Stimulated activated CD8-positive, alpha-beta memory T cell treated with anti-CD3 and anti-CD28 coated beads, Interleukin-12 subunit alpha, Interleukin-12 subunit beta, amount 100 ng/mL, for 4 hours (primary cell): ENCODE measurements at places on chromosomes 2 and 18.

DNA sequence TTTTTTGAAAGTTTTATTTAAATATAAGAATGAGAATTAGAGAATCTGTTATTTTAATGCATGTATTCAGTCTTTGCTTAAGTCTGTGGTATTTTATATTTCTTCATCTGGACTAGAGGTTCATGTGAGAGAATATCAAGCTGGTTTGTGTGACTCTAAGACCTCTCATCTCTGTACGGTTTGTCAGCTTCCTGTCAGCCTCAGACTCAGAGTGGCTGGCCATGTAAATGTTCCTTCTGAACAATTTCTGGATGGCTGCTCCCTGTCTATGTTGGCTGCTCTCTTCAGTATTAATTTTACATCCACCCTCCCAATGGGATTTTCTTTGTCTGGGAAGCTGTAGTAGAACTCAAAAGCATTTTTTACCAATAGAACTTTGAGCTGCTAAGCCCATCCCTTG, 225.3 kb upstream of the THUMPD2 start:
- no peak for DNase-seq

DNA sequence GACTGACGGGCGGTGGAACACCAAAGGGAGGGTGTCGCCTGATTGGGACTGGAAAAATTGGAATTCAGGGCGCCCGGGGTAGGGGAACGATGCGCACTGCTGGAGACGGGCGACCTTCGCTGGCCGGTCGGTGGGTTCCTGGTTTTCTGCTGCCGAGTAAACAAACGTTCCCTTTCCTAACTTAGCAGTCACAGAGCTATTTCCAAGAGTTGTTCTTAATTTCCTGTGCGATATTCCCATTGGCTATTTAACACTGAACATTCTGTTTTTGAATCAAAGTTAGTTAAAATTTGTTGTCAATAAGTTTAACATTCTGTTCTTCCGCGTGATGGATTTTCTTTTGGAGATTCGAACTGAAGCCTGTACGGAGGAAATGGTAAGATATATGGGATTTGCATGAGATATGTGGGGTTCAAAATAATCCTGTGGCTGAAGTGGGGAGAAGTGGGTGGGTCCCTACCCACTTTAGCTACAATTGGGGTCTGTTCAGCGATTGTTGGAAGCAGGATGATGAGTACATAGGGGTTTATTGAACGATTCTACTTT, 862 bp downstream of the C18orf54 start:
- no peak for DNase-seq

DNA sequence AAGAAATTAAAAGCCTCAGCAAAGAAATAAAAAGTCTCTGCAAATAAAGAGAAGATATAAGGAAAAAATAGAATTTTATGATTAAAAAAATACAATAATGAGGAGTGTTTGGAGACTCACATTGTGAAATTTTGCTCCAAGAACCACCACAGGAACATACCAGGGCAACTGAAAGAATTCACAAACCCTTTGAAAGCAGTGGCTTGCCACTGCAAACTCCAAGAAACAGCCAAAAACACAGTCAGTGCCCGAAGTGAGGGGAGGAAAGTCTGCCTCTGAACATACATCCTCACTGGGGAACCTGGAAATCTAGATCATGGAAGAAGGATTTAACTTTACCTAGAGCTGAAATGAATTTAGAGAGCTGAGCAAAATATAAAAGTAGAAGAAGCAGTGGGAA, 33.1 kb downstream of the EVA1A start:
- no peak for DNase-seq

GRCh38 chr2:11417946-11418585, 47.9 kb downstream of the E2F6 start:
- no peak for DNase-seq

GRCh38 chr2:9712263-9712662, 81.5 kb upstream of the YWHAQ start:
- no peak for DNase-seq

DNA sequence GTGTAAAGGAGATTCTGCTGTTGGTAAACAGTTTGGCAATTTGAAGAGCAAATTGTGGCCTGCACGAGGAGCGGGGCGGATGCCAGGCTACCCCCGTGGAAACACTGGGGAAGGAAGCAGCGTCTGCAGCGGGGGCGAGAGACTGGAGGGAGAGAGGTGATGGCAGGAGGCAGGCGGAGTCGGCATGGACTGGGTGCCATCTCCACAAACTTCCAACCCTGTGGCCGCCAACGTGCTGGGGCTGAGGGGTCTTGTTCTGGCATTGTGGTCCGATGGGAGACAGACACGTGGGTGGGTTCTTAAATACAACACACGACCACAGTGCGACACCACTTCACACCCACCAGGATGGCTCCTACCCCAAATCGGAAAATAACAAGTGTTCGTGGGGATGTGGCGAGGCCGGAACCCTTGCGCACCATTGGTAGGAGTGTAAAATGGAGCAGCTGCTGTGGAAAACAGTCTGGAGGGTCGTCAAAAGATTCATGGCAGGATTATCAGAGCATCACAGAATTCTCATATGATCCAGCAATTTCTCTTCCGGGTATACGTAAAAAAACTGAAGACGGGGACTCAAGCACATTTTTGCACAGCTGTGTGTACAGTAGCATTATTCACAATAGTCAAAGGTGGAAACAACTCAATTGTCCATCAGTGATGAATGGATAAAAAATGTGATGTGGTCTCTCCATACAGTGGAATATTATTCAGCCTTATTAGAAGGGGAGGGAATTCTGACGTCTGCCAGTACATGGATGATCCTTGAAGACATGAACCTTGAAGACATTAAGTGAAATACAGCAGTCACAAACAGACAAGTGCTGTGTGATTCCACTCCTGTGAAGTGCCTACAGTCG, 82.4 kb upstream of the HPCAL1 start:
- no peak for DNase-seq

GRCh38 chr2:73856214-73856613, 27.5 kb downstream of the STAMBP start:
- no peak for DNase-seq

DNA sequence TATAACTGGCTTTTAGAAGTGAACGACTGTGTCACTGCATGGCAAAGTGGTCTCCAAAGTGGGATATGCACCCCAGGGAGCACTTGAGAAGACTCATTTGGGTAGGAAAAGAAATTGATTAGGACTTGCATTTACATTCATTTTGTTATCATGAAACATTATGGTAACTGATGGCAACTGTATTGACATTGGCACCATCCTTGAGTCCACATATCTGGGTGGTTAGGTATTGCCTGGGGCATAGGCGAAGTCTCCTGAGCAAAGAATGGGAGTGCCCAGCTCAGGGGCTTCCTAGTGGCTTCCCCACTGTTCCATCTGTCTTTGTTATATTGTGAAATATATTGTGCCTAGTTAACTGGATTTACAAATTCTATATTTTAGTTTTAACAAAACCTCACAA, 29.2 kb downstream of the SPATS2L start:
- DNase-seq: no peak

GRCh38 chr18:36572135-36572856, 256.5 kb downstream of the TPGS2 start:
- no peak for DNase-seq

DNA sequence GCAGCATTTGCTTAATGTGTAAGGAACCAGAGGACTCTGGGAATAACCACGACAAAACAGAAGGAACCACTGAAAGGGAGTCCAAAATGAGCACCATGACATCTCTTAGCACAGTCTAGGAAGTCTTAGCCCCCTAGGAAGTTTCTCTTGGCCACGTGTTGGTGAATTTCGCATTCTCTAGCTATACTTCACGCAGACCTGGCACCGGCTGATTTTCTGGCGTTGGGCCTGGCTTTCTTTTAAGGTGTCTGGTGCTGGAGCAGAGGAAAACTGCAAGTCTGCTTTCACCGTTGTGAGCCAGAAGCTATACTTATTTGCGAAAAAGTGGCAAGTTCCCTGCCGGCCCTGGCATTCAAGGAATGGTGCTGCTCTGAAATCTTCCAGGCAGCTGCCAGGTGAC, 156.9 kb downstream of the COL4A4 start:
- no peak for DNase-seq

GRCh38 chr18:55967019-55967418, 379.0 kb upstream of the TCF4 start:
- DNase-seq: no peak

DNA sequence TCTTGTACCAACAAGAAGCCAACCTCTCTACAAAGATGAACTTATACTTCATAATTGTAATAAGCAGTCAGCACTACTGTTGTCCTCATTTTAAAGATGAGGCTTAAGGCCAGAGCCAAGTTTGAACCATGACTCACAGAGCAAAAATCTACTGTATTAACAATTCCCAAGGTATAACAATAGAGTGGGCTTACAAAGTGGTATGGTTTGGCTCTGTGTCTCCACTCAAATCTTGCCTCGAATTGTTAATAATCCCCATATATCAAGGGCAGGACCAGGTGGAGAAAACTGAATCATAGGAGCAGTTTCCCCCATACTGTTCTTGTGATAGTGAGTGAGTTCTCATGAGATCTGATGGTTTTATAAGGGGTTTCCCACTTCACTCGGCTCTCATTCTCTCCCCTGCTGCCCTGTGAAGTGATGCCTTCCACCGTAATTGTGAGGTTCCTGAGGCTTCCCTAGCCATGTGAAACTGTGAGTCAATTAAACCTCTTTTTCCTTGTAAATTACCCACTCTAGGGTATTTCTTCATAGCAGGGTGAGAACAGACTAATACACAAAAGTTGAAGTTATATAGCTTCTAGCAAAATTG, 19.5 kb downstream of the MRPL44 start:
- no peak for DNase-seq

DNA sequence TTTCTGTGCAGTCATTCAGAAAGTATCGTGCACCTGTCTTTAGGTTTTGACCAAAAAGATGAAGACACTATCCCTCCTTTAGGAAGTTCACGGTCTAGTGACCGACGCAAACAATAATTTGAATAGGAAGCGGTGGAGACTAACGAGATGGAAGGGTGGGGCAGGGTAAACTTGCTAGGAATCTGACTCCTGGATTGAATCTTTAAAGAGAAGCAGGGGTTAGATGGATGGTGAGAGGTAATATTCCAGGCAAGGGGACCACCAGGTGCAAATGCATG, 651 bp upstream of the TXNL1 start:
- DNase-seq: no peak

GRCh38 chr2:23091900-23092299, 293.1 kb upstream of the KLHL29 start:
- DNase-seq: no peak

DNA sequence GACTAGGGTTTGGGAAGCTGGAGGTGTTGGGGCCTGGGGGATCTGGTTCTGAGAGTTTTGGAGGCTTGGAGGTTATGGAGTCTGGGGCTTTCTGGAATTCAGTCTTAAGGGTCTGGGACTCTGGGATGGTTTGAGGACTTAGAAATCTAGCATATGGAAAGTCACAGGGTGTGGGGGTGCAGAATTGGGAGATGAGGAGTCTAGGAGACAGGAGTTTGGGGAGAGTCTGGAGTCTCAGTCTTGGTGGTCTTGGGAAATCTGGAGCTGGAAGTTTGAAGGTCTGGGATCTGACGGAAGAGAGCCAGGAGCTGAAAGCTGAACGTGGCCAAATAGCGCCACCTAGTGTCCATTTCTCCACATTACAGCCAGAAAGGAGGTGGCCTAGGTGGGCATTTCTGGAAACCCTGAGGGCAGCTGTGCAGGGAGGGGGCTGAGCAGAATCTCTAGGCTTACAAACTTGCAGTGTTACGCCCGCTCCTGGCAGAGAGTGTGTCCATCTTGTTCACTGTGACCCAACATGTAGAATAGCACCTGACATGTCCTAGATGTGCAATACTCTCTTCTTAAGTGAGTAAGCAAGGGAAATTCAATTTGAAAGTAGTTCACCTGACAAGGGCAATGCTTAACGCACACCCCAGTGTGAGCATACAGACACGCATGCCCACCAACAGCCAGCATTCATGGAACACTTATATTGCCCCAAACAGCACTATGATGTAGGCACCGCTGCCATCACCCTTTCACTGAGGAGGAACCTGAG, 204.8 kb downstream of the TFCP2L1 start:
- DNase-seq: no peak

DNA sequence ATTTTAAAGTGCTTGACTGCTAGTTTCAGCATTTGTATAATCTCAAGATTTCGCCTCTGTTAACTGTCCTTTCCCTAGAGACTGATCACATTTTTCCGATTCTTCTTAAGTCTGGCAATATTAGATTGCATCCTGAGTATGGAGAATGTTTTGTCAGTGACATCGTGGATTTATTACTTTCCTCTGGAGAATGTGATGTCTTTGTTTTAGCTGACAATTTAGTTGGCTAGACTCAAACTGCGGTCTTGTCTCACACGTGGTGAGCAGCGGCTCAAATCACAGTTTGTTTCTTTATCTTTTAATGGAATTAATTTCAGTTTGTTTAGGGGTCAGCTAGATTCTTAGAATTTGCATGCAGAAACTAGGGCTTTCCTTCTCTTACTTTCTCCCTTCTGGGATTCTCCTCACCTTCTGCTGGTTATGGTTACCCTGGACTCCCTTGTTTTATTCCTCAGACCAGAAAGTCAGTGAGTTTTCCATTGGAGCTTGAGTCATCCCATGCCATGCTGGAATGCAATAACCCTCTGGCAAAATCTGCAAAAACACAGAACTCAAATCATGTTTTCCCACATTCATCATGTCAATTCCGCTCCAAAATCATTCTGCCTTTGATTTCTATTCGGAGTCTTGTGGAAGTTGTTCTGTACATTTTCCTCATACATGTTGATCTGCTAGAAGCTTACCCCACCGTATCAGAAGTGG, 327.2 kb upstream of the TRIB2 start:
- no peak for DNase-seq

DNA sequence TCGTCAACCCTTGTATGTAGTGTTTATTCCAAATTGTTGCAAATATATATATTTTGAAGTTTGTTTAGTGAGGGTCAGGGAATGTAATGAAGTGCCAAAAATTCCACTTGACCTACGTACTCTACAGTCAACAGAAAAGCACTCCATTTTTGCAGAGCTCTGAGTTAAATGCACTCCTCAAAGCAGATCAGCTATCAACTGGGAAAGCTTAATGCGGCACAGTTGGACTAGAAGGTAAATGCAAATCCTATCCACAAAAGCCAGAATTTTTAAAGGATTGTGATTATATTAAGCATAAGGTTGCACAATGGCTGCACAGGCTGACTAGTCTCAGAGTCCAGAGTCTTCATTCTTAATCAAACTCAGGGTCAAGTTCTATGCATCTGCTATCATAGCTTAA, 577.1 kb downstream of the ARHGAP15 start:
- DNase-seq: no peak

DNA sequence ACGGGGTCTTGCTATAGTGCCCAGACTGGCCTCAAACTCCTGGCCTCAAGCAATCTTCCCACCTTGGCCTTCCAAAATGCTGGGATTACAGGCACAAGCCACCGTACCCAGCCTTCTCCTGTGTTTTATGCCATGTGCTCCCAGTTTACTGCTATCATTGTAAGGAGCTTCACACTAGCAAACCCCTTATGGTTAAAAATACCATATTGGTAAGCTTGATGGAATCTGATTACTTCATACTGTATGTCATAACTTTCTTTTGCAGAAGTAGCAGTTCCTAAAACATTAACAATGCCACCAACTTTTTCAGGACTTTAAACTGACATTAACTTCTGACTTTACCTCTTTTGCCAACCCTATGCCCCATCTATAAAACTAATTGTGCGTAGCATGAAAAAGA, 36.2 kb downstream of the HAT1 start:
- DNase-seq: no peak

GRCh38 chr2:29115797-29116781, 874 bp downstream of the CLIP4 start:
- DNase-seq: peak; percentile 33
